ENCODE measurements at places on chromosomes 16 and 17.

- peak; percentile 34 for DNase-seq
Observed at GRCh38 chr17:68011199-68011665, 15.0 kb upstream of the C17orf58 start.

- DNase-seq: peak; percentile 21
Observed at GRCh38 chr17:3843935-3844516, 2.0 kb downstream of the NCBP3 start.

DNA sequence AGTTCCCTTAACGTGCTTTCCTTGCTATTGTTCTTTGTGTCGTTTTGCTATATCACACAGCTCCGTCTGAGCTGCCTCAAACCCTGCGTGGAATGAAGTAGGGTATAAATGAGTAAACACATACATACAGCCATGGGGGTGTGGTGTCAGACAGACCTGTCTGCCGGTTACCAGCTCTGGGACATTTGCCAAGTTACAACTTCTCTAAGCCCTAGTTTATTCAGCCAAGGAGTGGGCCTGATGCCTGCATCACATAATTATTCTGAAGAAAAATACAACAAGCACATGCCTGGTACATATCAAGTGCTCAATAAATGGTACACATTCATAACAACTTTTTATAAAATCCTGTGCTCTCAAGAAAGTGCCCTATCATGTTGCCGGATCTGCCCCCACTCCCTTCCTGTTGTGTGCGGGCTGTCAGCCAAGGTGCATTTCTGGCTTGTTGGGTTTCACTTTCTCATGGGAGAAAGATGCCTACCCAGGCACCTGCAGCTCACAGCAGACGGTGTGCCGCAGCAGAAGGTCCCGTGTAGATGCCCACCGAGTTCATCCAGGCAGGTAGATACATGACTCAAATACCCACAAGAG lies 30.5 kb downstream of the SMPD3 start:
- DNase-seq: peak; percentile 49

GRCh38 chr17:31062346-31062745 lies 32.4 kb upstream of the NF1 start:
- no peak for DNase-seq

DNA sequence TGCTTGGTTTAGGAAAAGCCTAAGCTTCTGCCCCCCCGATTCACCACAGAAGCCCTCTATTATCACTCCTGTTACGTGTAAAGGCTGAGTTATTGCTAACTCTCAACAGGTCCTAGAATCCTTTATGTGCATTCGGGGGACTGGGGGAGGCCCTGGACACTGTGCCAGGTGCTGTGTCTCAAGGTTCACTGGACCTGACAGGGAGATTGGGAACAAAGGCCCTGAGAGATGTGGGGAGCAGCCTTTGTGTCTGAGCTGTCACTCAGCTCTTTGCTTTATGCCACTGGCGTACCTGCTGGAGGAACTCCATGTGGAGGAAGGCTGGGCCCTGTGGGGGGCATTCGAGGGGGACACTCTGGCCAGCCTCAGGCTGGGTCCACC lies 65.9 kb downstream of the METRNL start:
- no peak for DNase-seq

Measured in stimulated activated CD8-positive, alpha-beta memory T cell treated with anti-CD3 and anti-CD28 coated beads, Interleukin-4, amount 100 ng/mL, for 1 hour (primary cell).